ENCODE measurements at places on chromosomes 7 and 10.

DNA sequence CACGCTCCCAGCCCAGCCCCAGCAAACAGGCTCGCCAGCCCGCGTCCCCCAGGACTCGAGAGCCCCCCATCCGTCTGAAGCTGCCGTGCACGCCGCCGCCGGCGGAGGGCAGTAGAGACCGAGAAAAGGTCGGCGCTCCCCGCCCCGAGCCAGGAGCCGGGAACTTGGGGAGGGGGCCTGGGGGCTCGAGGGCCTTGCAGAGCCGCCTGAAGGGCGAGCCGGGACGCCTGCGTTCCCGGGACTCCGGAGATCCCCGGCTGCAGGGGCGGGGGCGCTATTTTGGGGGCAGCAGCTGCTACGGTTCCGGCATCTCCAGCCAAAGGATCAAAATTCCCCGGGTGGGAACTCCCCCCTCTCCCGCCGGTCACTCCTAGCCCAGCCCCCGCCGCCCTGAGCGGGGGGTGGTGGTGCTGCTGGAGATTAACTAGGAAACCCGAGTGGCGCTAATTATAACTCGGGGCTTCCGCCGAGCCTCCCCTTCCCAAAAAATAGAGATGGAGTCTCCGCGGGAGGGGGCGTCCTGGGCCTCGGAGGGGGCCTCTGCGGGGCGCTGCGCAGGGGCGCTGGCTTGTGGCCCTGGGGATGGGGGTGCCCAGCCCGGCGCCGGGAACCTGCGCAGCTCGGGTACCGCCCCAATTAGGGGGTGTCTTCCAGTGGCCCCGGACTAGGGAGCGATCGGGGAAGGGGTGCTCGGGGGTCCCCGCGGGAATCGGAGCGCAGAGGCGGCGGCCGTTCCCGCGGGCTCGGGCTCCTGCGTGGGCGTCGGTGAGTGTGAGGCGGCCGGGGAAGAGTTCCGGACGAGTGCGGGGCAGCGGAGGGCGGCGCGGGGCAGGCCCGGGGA lies 608 bp downstream of the ACHE start:
- DNase-seq, result peak; percentile 62

DNA sequence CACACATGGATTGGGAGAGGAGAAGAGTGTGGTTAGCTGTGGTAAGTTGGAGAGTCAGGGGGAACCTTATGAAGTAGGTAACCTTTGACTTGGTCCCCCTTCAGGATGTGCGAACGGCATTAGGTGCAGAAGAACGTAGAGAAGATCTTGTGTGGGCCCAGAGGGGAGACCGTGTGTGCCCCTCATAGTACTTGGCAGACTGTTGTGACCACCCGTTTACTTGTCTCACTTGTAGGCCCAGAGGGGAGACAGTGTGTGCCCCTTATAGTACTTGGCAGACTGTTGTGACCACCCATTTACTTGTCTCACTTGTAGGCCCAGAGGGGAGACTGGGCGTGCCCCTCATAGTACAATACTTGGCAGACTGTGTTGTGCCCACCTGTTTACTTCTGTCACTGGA lies 2.6 kb downstream of the GTPBP4 start:
- no peak for DNase-seq

GRCh38 chr10:6201516-6201975 lies 1.2 kb upstream of the PFKFB3 start:
- DNase-seq, result peak; percentile 73

GRCh38 chr10:100483876-100484666 lies 21.3 kb downstream of the WNT8B start:
- no peak for DNase-seq

GRCh38 chr10:55378196-55378595 lies 577.2 kb upstream of the PCDH15 start:
- DNase-seq, result no peak

DNA sequence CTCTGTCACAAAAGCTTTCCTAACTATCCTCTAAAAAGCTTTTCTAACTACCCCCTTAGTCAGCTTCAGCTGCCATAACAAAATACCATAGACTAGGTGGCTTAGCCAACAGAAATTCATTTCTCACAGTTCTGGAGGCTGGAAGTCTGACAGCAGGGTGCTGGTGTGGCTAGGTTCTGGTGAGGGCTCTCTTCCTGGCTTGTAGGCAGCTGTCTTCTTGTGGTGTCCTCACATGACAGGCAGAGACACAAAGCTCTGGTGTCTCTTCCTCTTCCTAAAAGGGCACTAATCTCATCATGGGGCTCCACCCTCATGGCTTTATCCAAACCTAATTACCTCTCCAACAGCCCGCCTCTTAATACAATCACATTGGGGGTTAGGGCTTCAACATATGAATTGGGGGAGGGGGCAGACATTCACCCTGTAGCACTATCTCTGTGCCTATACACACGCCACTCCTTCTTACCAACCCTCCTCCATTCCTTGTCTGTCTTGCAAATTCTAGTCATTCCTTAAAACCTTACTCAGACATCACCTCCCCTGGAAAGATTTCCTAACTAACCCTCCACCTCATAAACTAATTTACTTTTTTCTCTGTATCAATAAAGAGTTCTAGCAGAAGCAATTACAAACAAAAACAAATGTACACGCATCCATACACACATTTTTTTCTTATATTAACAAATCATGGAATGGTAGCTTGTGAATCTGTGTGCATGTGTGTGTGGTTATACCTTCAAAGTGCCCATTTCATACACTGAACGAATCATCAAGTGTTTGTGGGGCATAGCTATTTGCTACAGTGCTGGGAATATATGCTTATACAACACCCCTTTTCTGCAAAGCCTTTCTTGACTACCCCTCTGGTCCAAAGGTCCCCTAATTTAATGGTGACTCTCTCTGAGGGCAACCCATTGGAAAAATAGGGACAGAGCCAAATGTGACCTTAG lies 26.4 kb downstream of the RHOBTB1 start:
- no peak for DNase-seq

- no peak for DNase-seq
Measured at GRCh38 chr7:157483971-157484410, 147.2 kb downstream of the DNAJB6 start.

GRCh38 chr7:82428186-82428961 lies 15.2 kb downstream of the CACNA2D1 start:
- DNase-seq, result no peak

DNA sequence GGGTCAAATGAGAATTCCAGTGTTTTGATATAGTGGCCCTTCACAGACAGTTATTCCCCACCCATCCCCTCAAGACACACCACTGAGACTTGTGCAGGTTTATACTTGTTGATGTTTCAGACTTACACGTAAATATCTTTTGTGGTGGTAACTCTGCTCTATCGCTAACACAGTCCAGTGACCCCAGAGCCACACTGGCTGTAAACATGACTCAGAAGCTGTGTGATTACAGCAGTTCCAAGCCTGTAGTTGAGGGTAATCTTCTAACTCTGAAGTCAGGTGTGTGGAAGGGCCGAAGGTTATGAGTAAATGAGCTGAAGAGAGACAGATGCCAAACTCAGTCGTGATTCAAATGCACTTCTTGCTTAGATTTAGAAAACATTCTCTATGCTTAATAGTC lies 19.4 kb downstream of the NOBOX start:
- DNase-seq, result no peak

DNA sequence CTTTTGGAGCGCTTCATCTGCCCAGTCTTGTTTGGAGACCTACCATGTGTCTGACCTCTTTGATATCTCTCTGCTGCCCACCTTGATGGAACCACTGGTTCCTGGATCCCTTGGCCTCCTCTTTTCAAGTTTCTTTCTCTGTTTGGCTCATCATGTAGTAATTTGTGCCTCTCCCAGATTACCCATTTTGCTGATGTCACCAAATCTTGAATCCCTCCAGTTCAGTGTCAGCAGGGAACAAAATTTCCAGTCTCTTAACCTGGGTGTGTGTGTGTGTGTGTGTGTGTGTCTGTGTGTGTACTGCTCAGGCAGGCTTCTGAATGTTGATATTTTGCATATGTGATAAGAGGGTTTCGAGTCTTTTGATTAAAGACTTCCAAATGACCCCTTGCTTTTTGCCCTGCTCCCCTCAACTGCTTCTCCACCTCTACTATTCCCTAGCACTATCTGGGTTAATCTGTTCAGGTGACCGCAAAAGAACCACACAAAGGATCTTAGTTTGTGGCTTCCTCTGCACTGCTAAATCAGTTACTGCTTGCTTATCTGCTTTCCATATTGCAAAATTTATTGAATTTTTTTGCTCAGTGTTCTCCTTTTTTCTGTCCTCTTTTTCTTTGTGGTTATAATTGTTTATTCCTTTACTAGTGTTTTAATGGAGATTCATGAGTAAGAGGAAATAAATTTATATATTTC lies 25.7 kb downstream of the MYO3A start:
- DNase-seq, result no peak

DNA sequence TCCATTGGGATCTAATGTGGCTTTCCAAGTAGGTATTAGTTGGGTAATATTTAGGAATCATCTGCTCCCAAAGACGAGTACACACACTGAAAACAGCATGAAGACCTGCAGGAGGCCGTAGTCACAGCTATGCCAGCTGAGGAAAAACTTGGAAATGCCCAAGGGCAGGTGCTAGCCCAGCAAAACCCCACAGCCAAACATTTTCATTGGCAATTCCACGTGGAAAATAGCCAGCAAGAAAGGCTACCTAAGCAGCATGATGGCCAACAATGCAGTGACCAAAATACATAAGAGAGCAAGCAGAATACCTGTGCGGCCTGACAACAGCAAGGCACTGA lies 32.7 kb downstream of the DOCK4 start:
- DNase-seq, result no peak
